Right ventricle myocardium inferior (tissue), 1 donor: ENCODE measurements at places on chromosomes 11 and 22. TPM values are rescaled to one million over a fixed set of nuclear protein-coding genes. Genes with fewer than 3 reads are reported as not detected.

TMEM191C gene
- total RNA-seq, result 1.2 TPM

ANO3 gene
- total RNA-seq, result 0.05 TPM

RFPL3 gene
- not detected for total RNA-seq

RIMBP3C gene
- not detected for total RNA-seq

TBCEL gene
- total RNA-seq, result 25.2 TPM

PRG3 gene
- total RNA-seq, result not detected

CSF2RB gene
- 3.1 TPM for total RNA-seq

ISX gene
- not detected for total RNA-seq

B4GALNT4 gene
- 0.54 TPM for total RNA-seq

POTEH gene
- total RNA-seq, result not detected

GRM5 gene
- not detected for total RNA-seq

VSIG10L2 gene
- 0.30 TPM for total RNA-seq
